Mesothelial cell of epicardium (in vitro differentiated cells): ENCODE measurements at places on chromosomes 12 and 14.

DNA sequence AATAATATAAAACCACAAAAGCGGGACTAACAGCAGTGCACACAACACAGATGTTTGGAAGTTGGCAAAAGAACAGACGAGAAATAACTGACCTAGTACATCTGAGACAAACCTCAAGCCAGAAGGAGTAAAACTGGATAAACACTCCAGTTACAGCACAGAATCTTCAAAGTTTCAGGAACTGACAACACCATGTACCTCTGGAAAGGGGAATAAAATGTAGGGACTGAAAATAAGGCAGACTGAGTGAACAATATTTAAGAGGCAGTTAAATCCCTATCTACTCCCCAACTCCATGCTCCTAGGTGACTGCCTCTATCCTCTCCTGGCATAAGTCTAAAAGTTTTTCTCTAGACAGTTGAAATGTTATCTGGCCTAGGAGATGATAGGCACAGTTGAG, 57.9 kb downstream of the ZFYVE21 start:
- no peak for DNase-seq

DNA sequence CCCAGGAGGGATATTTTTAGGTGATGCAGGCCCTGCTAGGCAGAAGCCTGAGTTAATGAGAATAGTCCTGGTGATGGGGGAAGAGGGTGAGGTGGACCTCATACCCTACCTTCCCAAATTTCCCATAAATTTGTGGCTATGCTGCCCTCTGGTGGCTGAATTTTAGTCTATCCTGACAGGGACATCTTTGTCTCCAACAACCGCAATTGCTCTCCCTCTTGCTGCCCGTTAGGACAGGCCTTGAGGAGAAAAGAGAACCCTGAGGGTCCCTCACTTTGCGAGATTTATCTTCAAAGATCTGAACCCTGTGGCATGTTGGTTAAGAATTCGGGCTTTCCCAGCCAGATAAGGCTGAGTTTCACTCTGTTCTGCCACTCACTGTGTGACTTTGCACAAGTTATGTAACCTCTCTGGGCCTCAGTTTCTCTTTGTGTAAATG, 9.8 kb upstream of the ZNF385A start:
- DNase-seq, result peak; percentile 61

GRCh38 chr14:21205678-21206581, 50.1 kb upstream of the OR5AU1 start:
- no peak for DNase-seq

DNA sequence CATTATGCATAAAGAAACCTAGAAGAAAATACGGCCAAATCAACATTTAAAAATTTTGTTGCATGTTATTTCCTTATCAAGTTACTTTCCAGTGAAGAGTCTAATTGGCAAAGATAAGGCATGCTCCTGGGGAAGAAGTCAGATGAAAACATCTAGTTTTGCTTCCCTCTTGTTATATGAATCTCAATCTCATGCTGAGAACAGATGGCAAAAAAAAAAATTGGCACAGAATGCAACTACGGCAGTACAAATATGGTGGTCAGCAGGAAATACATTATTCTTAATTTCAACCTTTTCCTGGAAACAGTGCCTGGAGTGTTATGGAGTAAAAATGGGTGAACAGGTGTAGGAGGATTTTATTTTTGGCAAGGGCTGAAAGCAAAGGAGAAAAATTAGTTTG, 32.8 kb downstream of the HECTD4 start:
- no peak for DNase-seq

- no peak for DNase-seq
These were observed 3.0 kb downstream of the NCOR2 start for GRCh38 chr12:124564232-124564958.

DNA sequence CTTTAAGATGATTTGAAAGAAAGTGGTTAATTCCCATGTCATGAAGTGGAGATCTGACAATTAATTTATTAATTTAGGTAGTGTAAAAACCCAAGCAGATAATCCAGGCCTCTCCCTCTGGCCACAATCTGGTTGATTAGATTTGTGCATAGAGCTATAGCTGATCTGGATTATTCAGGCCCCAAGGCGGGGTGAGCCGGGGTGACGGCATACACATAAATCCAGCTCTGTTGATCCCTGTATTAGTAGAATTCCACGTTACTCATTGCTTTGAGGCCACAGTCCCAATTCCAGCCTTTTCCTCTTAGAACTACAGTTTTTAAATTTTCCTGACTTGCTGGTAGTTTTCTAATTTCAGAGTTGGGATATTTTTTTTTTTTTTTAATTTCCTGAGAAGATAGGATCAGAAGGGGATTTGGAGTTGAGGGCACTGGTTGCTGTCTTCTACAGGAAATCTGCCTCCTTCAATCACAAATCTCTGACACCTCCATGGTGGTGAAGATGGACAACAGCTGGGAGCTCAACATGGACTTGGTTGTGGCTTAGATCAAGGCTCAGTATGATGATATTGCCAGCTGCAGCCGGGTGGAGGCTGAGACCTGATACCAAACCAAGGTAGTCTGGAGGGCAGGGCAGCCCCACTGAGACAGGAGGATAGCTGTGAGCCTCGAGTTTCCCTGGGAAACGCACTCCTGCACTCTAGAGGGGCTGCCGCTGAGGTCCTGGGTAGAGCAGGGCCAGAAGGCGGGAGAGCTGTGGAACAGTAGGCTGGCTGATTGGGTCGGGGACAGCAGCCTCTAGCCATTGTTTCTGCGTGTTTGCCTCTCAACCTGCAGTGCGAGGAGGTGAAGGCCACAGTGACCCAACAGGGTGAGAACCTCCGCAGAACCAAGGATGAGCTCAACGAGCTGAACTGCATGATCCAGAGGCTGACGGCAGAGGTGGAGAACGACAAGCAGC, 19.4 kb downstream of the KRT85 start:
- DNase-seq, result no peak

DNA sequence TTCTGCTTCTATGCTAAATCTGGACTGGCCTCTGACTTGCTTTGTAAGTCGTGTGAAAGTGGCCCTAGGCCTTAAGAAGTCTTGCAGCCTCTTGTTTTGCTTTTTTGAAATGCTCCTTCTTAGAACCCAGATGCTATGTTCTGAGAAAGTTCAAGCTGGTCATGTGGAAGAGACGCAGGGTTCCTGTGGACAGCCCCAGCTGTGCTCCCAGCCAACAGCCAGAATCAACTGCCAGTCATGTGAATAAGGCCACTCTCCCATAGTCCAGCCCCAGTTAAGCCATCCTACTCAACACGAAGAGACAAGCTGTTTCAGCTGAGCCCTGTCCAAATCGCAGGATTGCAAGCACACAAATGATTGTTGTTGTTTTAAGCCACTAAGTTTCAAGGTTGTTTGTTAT, 37.3 kb upstream of the TBPL2 start:
- no peak for DNase-seq

- DNase-seq, result no peak
These were observed 27.0 kb downstream of the BTBD7 start for GRCh38 chr14:93305725-93306418.

DNA sequence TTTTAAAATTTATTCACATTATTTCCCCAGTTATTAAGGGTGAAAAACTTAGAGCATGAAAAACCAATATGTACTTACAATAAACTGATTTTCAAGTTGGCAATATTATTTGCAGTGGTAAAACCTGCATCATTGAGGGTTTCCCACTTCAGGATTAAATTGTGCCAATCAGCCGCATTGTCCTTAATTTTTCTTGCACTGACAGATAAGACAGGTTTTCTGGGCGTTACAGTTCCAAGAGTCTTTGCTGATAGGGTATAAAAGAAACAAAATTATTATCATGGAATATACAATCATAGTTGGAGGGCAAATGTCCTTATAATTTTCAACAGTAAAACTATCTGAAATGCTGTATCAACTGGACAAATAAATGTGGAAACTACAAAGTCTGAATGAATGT, 3.3 kb downstream of the CINP start:
- no peak for DNase-seq

GRCh38 chr12:9342614-9343353, 134.6 kb upstream of the PZP start:
- no peak for DNase-seq

DNA sequence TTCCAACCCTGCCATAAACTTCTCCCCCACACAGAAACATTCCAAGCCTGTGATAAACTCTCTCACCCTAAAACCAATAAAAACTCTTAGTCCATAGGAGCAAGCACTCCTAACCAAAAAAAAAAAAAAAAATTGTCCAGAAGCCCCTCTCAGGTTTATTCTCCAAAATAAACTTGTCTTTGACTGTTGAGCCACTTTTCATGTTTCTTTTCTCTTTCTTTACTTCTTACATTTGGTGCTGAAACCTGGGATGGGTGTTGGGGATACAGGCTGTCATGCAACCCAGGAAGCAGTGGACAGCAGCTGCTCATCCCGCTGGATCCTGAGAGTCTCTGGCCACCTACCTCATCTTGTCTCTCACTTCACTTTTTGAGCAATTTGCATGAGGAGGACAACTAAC, 2.0 kb upstream of the ADAM20 start:
- DNase-seq, result no peak

DNA sequence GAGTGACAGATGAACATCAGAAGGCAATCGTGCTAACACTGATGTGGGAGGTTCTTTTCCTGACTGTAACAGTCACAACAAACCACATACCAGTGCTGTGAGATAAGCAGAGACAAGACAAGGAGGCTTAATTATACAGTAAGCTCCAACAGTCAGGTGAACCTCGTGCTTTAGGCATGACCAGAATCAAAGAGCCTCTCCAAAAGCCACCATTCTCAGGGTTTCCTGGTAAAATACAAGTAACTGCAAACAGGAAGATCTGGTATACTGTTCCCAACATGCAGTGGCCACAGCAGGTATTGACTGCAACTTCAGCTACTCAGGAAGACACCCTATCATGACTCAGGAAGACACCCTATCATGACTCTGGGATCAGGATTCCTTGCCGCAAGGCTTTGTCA, 47.3 kb upstream of the GTF2A1 start:
- DNase-seq, result no peak

DNA sequence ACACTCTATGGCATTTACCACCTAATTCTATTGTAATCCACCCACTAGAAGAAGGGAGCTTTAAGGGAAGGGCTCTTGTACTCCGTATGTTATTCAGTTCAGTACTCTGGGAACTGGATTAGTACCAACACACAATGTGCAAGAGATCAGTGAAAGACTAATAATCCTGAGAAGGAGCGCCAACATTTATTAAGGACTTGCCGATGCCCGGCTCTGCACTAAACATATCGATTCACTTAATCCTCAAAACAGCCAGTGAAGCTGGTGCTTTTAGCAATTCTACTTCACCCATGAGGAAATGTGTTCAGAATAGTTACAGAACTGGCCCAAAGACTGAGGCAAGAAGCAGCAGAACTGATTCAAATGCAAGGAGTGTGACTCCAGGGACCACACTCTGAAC, 80.9 kb downstream of the RPS6KA5 start:
- DNase-seq, result no peak

GRCh38 chr12:114448618-114448933, 42.6 kb upstream of the TBX5 start:
- DNase-seq, result no peak

DNA sequence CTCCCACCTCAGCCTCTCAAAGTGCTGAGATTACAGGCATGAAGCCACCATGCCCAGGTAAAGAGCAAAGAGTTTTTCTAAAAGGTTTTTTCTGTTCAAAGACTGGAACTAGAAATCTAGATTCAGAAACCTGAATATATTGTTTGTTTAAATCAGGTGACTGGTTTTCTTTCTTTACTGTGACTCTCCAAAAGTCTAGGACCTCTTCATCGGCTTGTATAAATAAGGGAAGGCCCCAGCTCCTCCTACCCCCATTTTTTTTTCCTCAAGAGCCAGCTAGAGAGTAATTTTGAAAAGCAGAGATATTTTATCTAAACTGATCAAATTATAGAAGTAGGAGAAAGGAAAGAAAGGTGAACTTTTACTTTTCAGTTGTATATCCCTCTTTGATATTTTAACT, 48.0 kb downstream of the TMEM116 start:
- no peak for DNase-seq

GRCh38 chr14:85731186-85731585, 201.2 kb downstream of the FLRT2 start:
- DNase-seq, result no peak

DNA sequence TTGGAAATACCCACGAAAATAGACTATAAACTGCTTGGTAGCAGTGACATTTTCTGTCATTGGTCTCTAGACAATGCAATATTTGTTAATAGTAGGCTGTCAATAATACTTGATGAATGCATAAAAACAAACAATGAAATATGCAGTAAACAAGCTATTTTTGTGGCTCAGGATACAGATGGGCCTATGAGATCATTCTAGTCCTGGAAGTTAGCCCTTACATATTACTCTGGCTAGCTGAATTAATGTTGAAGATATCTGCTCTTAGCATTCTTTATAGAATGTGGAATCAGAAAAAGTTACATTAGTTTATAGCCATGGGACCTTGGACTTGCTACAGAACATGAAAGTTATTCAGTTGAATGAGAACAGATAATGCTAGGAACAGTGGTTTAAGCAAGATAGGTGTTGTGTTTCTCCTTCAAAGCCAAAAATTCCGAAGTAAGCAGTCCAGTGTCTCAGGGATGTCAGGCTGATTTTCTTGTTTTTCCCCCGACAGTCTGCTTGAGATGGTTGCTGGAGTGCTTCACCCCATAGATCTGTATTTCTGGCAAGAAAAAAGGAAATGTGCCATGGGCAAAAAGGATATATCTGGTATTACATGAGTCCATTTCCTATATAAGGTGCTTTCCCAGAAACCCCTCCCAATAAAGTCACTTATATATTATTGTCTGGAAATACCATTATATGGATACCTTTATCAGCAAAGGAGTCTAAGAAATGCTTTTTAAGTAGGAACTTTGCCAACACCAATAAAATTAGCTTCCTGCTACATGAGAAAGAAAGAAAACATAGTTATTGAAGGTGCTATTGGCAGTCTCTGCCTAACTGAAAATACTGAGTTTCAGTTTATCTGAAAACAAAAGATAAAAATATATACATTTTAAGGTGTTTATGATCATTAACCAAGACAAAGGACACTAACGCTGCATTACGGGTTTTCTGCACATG, 619.4 kb upstream of the ATP2B1 start:
- DNase-seq, result no peak

DNA sequence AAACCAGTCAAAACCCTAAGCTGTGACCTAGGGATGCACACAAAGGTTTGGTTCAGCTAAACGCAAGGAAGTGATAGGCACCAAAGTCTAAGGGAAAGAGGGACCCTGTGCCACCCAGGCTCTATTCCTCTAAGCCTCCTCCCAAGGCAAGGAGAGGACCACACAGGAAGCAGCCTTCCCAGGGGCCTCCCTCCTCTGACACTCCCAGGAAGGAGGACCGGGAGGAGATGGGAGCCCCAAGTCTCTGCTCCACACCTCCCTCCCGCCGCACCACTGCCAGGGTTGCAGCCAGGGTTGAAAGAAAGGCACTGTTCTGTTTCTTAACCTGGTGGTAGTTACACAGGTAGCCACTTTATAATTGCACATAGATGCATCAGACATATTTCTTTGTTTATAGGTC, 21.9 kb downstream of the TCHP start:
- no peak for DNase-seq

GRCh38 chr12:106919910-106920544, 35.7 kb upstream of the TMEM263 start:
- no peak for DNase-seq

DNA sequence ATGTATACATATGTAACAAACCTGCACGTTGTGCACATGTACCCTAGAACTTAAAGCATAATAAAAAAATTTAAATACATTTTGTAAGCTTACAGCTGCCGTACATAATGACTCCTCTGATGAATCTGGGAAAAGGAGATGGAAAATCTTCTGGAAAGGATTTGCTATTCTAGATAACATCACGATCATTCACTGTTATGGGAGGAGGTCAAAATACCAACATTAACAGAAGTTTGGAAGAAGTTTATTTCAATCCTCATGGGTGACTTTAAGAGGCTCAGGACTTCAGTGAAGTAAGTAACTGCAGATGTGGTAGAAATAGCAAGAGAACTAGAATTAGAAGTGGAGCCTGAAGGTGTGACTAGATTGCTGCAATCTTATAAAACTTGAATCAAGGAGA, 172.2 kb downstream of the SLC16A7 start:
- no peak for DNase-seq
